ENCODE measurements at places on chromosomes 2 and 18.

GRCh38 chr2:43616967-43617680, 19.9 kb upstream of the PLEKHH2 start:
- no peaks in the 10 kb centered on the region for H3K36me3 ChIP-seq
- no peak overlapping the region for H3K27ac ChIP-seq
- no peak overlapping the region for H3K4me3 ChIP-seq
- peaks cover 2% of the 10 kb centered on the region for H3K4me1 ChIP-seq
- no peak for DNase-seq
- peaks cover 21% of the 10 kb centered on the region for H3K27me3 ChIP-seq

DNA sequence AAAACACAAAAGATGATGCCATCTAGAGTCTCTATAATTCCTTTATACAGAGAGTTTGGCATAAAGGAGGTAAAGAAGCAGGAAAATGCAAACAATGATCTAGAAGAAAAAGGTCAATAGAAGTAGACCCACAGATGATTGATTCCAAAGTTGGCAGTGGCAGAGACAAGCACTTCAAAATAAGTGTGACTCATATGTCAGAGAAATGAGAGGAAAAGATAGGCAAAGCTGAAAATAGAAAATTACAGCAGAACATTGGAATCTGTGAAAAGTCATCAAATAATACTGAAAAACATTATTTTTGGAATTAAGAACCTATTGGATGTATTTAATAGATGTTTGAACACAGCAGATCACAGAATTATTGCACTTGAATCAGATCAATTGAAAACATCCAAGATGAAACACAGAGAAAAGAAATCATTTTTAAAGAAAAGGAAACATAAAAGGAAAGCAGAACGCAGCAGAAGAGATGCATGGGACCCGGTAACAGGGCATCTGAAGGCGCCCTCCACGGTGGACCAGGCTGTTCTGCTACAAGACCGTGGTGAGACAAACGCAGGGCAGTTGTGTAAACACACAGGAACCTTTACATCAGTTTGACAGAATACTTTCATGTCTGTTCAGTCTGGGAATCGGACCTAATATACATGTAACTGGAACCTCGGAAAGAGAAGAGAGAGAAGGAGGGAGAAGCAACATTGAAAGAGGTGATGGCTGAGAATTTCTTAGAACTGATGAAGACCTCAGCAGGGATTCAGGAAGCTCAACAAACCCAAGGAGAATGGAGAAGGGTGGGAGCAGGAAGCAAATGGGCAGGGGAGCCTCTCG, 74.6 kb upstream of the GPC1 start:
- H3K4me1 ChIP-seq = no peaks in the 10 kb centered on the region
- H3K36me3 ChIP-seq = no peaks in the 10 kb centered on the region
- H3K4me3 ChIP-seq = no peak overlapping the region
- no peaks in the 10 kb centered on the region for H3K27me3 ChIP-seq

DNA sequence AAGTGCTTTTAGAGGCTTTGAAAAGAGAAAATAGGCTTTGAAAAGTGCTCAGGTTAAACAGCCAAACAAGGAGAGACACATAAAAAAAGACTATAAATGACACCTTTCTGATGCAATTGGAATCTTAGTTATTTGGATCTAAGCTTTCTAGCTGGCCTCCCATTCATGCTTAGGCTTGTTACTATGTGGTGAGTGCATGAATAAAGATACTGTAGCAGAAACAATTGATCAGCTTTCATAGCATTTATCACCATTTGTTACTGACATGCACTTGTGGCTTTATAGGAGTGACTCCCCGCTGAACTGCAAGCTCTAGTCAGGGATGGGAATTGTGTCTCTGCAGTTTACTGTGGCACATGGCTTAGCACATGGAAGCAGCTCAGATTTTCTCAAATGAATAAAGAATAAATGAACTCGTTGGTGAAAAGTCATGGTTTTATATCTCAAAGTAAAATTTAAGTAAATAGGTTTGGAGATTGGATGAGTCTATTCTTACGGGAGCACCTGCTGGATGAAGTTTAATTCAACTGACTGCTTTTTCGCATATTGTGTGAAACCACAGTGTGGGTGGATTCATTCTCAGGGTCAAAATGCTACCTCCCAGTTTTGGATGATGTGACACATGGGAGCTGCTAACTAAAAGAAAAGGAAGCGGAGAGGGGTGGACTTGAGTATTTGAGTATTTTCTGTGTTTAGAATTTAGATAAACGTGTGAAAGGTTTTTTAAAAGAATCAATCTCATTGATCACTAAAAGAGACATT, 91.1 kb upstream of the NOL4 start:
- no peaks in the 10 kb centered on the region for H3K36me3 ChIP-seq
- no peaks in the 10 kb centered on the region for H3K27me3 ChIP-seq
- no peak overlapping the region for H3K4me3 ChIP-seq
- no peak overlapping the region for H3K27ac ChIP-seq
- H3K4me1 ChIP-seq = no peaks in the 10 kb centered on the region

- no peak overlapping the region for H3K4me3 ChIP-seq
- H3K4me1 ChIP-seq = peaks cover 10% of the 10 kb centered on the region
- H3K36me3 ChIP-seq = no peaks in the 10 kb centered on the region
- DNase-seq = no peak
- H3K27ac ChIP-seq = no peak overlapping the region
- H3K27me3 ChIP-seq = no peaks in the 10 kb centered on the region
Observed at GRCh38 chr2:199814817-199815211, 36.2 kb downstream of the FTCDNL1 start.

DNA sequence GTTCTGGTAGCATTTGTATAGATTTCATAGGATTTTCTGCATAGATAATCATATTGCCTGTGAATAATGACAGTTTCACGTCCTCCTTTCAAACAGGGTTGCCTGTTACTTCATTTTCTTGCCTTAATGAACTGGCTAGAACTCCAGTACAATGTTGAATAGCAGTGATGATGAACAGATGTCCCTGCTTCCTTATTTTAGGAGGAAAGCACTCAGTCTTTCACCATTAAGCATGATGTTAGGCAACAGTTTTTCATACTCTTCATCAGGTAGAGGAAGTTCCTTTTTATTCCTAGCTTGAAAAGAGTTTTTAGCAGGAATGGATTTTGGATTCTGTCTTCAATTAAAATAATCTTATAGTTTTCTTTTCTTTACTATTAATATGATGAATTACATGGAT, 39.7 kb downstream of the C2orf76 start:
- H3K4me3 ChIP-seq = no peak overlapping the region
- no peak for DNase-seq
- no peaks in the 10 kb centered on the region for H3K4me1 ChIP-seq
- no peaks in the 10 kb centered on the region for H3K36me3 ChIP-seq
- no peak overlapping the region for H3K27ac ChIP-seq

Data from activated CD4-positive, alpha-beta memory T cell treated with anti-CD3 and anti-CD28 coated beads, Interleukin-2, amount 10 ng/mL, durations not matched to agents 7 days and 5 days (primary cell).